ENCODE measurements at places on chromosomes 5 and 9.

GRCh38 chr9:130254747-130255630, 10.6 kb upstream of the HMCN2 start:
- H3K4me1 ChIP-seq: no peaks in the 10 kb centered on the region
- no peaks in the 10 kb centered on the region for H3K27me3 ChIP-seq
- H3K27ac ChIP-seq: no peak overlapping the region
- H3K36me3 ChIP-seq: no peaks in the 10 kb centered on the region
- peak; percentile 34 for DNase-seq
- H3K4me3 ChIP-seq: no peak overlapping the region

DNA sequence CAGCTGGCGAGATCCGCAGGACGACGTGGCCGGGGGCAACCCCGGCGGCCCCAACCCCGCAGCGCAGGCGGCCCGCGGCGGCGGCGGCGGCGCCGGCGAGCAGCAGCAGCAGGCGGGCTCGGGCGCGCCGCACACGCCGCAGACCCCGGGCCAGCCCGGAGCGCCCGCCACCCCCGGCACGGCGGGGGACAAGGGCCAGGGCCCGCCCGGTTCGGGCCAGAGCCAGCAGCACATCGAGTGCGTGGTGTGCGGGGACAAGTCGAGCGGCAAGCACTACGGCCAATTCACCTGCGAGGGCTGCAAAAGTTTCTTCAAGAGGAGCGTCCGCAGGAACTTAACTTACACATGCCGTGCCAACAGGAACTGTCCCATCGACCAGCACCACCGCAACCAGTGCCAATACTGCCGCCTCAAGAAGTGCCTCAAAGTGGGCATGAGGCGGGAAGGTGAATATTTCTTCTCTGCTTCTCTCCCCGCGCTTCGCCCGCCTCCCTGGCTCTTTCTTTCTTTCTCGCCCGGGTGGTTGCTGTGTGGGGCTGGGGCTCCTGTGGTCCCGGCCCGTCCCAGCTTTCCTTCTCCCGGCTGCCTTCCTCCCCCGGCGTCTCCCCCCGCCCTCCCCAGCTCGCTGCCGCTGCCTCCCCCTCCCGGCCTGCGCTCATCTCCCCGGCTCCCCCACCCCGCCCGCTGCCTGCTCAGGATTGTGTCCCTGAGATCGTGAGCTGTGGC, 2.2 kb downstream of the NR2F1 start:
- DNase-seq: no peak
- H3K27ac ChIP-seq: peak overlapping the region; percentile 49
- H3K36me3 ChIP-seq: no peaks in the 10 kb centered on the region
- peak overlapping the region; percentile 67 for H3K4me3 ChIP-seq
- peaks cover 26% of the 10 kb centered on the region for H3K27me3 ChIP-seq
- no peaks in the 10 kb centered on the region for H3K4me1 ChIP-seq

- no peak for DNase-seq
- no peak overlapping the region for H3K27ac ChIP-seq
- H3K4me3 ChIP-seq: no peak overlapping the region
- no peaks in the 10 kb centered on the region for H3K4me1 ChIP-seq
Measured at GRCh38 chr5:69431424-69432303, 16.7 kb downstream of the MARVELD2 start.

DNA sequence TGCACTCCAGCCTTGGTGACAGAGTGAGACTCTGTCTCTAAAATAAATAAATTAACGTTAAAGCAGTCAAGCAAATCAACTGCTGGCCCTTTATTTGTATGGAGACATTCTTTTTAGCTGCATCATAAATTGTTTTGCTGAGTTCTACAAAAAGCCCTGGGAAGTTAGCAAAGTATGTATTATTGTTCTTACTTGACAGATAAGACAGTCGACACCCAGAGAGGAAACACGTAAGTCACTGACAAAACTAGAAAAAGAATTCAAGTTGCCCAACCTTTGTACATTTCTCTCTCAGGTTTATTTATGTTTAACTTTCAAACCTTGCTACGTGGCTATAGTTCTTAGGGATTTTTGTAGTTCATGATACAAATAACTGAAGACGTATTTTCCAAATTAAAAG, 40.4 kb upstream of the MACIR start:
- no peaks in the 10 kb centered on the region for H3K27me3 ChIP-seq
- DNase-seq: no peak
- H3K27ac ChIP-seq: no peak overlapping the region
- H3K36me3 ChIP-seq: no peaks in the 10 kb centered on the region
- H3K4me1 ChIP-seq: no peaks in the 10 kb centered on the region
- no peak overlapping the region for H3K4me3 ChIP-seq

GRCh38 chr9:72949244-72949582, 3.6 kb downstream of the ALDH1A1 start:
- H3K27me3 ChIP-seq: no peaks in the 10 kb centered on the region
- no peak overlapping the region for H3K27ac ChIP-seq
- no peak overlapping the region for H3K4me3 ChIP-seq
- no peaks in the 10 kb centered on the region for H3K36me3 ChIP-seq
- peaks cover 28% of the 10 kb centered on the region for H3K4me1 ChIP-seq

DNA sequence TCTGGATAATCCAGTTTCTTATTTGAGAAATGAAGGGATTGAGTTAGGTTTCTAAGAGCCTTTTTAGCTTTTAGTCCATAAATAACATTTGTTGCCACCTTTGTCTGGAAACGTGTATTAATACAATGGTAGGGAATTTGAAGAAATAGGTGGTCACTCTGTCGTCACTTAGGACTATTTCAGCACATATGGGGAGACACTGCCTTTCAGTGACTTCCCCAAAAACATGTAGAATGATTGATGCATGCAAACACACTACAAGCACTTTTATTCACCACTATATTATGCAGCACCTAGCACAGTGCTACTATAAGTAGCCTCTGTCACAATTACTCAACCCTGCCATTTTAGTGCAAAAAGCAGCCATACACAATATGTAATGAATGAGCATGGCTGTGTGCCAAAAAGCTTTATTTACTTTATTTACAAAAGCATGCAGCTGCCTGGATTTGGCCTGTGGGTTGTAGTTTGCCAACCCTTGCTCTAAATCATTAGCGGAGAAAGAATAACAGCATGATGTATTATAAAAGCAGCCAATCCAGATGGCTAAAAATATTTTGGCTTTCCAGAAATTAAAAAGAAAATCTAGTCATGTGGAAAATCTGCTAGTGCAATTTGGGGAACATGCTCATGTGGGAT, 154.2 kb upstream of the HMHB1 start:
- H3K27ac ChIP-seq: no peak overlapping the region
- H3K36me3 ChIP-seq: no peaks in the 10 kb centered on the region
- no peaks in the 10 kb centered on the region for H3K27me3 ChIP-seq
- H3K4me1 ChIP-seq: no peaks in the 10 kb centered on the region

DNA sequence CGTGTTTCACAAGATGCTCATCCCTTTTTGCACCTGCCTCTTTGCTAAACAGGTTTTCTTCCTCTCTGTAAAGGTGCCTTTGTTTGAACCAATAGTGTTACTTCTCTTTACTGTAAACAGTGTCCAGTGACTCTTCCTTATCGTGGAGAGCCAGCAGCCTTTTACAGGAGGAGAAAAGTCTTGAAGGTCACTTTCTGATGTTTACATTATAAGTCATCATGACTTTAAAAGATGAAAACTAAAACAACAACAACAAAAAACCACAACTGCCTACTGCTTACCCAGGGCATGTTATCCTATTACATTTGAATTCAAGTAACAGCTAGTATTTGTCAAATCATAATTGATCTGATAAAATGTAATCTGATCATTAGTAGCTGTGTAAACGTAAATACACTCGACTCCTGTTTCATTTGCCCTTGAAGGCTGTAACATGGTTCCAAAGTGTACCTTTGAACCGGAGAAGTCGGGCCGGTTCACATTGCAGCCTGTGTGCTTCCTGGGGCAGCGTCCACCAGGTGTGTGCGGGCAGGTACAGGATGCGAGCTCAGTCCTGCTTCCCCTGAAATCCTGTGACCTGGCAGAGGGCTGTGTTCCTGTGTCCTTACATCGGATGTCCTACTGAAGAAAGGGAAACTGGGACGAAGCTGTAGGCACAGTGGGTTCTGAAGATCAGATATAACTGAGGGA, 118.1 kb downstream of the C9orf152 start:
- H3K27ac ChIP-seq: no peak overlapping the region
- H3K27me3 ChIP-seq: no peaks in the 10 kb centered on the region
- no peak overlapping the region for H3K4me3 ChIP-seq

- no peak for DNase-seq
- no peak overlapping the region for H3K27ac ChIP-seq
- no peaks in the 10 kb centered on the region for H3K27me3 ChIP-seq
- H3K36me3 ChIP-seq: no peaks in the 10 kb centered on the region
- no peak overlapping the region for H3K4me3 ChIP-seq
Measured at GRCh38 chr9:101356619-101357018, 28.2 kb downstream of the BAAT start.

DNA sequence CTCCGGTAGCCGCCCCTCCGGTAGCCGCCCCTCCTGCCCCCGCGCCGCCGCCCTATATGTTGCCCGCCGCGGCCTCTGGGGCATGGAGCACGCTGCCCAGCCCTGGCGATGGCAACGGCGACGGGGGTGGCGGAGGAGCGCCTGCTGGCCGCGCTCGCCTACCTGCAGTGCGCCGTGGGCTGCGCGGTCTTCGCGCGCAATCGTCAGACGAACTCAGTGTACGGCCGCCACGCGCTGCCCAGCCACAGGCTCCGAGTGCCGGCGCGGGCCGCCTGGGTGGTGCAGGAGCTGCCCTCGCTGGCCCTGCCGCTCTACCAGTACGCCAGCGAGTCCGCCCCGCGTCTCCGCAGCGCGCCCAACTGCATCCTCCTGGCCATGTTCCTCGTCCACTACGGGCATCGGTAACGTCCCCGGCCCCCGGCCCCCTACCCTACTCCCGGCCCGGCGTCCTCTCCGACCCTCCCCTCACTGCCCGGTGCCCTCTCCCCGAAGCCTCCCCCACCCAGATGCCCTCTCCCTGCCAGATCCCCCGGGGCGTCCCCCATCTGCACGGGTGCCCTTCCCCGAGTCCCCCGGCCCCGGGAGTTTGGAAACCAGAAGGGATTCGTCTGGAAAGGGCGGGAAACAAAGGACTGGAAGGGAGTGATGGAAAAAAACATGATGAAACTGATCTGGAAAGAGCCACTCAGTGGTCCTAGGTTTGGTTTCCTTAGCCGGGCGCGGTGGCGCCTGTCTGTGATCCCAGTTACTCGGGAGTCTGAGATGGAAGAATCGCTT, 417 bp downstream of the SRD5A1 start:
- no peaks in the 10 kb centered on the region for H3K27me3 ChIP-seq
- peaks cover 20% of the 10 kb centered on the region for H3K36me3 ChIP-seq
- DNase-seq: peak; percentile 42
- peak overlapping the region; percentile 88 for H3K27ac ChIP-seq
- peak overlapping the region; percentile 91 for H3K4me3 ChIP-seq
- H3K4me1 ChIP-seq: peaks cover 25% of the 10 kb centered on the region

- H3K4me3 ChIP-seq: no peak overlapping the region
- no peaks in the 10 kb centered on the region for H3K4me1 ChIP-seq
- no peaks in the 10 kb centered on the region for H3K36me3 ChIP-seq
- no peaks in the 10 kb centered on the region for H3K27me3 ChIP-seq
- DNase-seq: no peak
Measured at GRCh38 chr5:78803941-78804340, 155.4 kb upstream of the LHFPL2 start.

DNA sequence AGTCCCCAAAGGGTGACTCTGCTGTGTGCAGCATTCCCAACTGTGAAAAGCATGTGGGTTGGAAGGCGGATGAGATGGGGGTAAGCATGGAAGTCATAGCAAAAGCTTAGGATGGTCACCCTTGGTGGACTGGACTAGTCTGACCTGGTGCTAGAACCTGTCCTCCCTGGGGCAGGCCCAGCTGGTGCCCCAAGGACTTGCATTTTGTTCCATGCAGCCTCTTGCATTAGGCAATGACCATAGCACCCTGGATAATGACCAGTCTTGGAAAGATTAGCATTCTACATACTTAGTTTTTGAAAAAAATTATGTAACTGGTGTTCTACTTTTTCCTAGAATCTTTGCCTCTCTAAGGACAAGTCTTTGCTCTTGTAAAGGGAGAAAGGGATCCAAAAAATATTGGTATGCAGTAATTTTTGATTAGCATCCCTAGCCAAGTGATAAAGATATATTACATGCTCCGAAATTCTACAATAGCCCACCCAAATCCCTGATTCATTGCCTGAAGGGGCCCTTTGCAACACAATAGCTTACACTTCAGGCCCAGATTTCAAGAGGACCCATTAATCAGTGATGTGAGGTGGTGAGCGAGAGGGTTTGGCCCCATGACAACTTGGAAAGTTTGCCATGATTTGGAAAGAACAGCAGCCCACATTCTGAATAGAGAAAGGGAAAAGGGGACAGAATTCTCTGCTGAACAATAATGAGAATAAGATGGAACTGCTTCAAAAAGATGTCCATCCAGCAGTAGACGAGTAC, 93.3 kb upstream of the CD180 start:
- H3K36me3 ChIP-seq: no peaks in the 10 kb centered on the region
- no peaks in the 10 kb centered on the region for H3K27me3 ChIP-seq

- no peak overlapping the region for H3K27ac ChIP-seq
- no peaks in the 10 kb centered on the region for H3K4me1 ChIP-seq
- no peak for DNase-seq
- H3K27me3 ChIP-seq: no peaks in the 10 kb centered on the region
- no peak overlapping the region for H3K4me3 ChIP-seq
- H3K36me3 ChIP-seq: no peaks in the 10 kb centered on the region
Measured at GRCh38 chr5:168092209-168093185, 198.9 kb upstream of the WWC1 start.

DNA sequence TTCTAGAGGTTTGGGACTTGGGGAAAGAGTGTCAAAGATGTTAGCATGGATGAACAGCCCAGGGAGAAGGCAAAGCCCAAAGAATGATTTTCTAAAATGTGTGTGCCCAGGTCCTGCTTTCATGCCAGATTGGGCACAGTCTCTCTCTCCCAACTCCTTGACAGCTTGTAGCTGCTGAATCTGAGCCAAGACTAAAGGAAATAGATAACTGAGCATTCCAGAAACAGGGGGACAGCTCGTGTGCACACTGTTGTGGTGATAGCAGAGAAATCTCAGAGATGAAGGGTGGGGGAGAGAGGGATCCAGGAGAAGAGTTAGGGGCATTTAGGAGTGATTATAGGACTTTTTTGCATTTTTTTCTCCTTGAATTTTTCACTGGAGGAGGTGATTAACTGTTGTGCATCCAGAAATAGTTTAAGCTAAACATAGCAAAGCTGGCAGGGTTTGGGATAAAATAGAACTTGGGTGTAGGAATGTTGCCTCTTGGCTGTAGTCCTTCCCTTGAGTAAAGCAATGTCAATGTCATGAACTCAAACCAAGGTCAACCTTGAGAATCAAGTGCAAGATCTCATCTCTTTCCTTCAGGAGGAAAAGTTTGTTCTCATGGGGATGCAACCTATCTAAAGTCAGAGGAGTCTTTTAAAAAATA, 245.9 kb downstream of the SH3GL2 start:
- no peaks in the 10 kb centered on the region for H3K4me1 ChIP-seq
- H3K27me3 ChIP-seq: no peaks in the 10 kb centered on the region

Data from Peyer's patch (tissue), 4 donors.